ENCODE measurements at places on chromosomes 4 and X.
A peak's percentile ranks its signal among the peaks of the same experiment; 100 is the strongest.

DNA sequence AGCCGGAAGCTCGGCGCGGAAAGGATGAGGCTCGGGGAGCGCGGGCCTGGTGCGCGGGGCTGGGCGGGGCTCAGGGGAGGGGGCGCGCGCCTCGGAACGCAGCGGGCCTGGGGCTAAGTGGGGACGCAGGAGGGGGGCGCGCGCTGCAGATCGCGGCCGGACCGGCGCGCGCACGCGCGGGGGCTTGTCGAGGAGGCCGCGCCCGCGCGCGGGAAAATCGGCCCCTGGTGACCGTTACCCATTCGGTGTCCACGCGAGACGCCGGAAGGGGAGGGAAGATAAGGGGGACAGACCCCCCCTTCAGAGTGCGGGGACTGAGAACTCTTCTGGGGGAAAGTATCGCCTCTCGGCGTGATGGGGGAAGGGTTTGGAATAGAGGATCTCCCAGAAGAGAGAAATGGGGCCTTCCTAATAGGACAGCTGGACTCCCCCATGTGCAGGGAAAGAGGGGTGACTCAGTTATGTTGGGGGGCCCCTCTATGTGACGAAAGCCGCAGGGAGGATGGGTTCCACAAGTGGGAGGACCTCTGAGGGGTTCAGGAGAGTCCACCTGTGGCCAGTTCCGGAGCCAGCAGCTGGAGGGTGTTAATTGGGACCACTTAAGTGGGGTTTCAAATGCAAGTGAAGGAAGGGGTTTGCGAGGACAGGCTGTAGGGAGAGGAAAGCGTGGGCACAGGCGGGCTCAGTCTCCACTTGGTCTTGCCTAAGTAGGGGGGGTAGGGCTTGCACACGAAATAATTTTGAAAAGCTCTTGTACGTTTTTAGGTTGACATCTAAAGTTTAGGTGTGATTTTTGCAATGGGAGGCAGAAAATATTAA is 584 bp downstream of the SUV39H1 start:
- peak; percentile 68 for DNase-seq
- peaks cover 34% of the 10 kb centered on the region for H3K36me3 ChIP-seq
- peak overlapping the region; percentile 84 for H3K4me3 ChIP-seq
- H3K4me1 ChIP-seq, result peaks cover 56% of the 10 kb centered on the region
- peak overlapping the region; percentile 91 for H3K27ac ChIP-seq
- no peaks in the 10 kb centered on the region for H3K27me3 ChIP-seq

- peak overlapping the region; percentile 48 for H3K4me3 ChIP-seq
- H3K27ac ChIP-seq, result no peak overlapping the region
- no peaks in the 10 kb centered on the region for H3K36me3 ChIP-seq
- peaks cover 38% of the 10 kb centered on the region for H3K27me3 ChIP-seq
These were observed 92.2 kb downstream of the GEMIN8 start for GRCh38 chrX:13937370-13938050.

- H3K4me3 ChIP-seq, result no peak overlapping the region
- DNase-seq, result no peak
- no peaks in the 10 kb centered on the region for H3K4me1 ChIP-seq
- H3K36me3 ChIP-seq, result no peaks in the 10 kb centered on the region
These were observed 869.1 kb upstream of the GRID2 start for GRCh38 chr4:91434631-91435030.

DNA sequence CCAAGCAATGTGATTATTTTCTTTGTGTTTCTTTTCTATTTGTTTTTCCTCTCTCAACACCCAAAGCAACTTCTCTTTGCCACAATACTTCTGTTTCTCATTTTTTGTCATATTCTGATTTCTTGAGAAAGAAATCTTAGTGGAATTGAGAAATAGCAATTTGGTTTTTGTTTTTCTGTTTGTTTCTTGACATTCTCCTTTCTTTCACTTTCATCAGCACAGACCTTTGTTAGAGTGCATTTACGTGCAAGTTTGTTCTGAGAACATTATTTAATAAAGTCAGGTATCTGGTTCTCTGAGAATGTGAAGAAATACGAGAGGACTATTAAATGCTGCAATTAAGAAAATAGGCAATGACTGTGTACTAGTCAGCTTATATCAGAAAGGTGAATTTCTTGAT is 608.1 kb upstream of the AADAT start:
- no peaks in the 10 kb centered on the region for H3K27me3 ChIP-seq
- no peak overlapping the region for H3K4me3 ChIP-seq
- no peaks in the 10 kb centered on the region for H3K4me1 ChIP-seq
- no peak overlapping the region for H3K27ac ChIP-seq
- DNase-seq, result no peak

- H3K4me3 ChIP-seq, result no peak overlapping the region
- DNase-seq, result no peak
- H3K36me3 ChIP-seq, result no peaks in the 10 kb centered on the region
- no peak overlapping the region for H3K27ac ChIP-seq
- no peaks in the 10 kb centered on the region for H3K27me3 ChIP-seq
These were observed 655.8 kb downstream of the PCDH7 start for GRCh38 chr4:31375936-31376335.

- no peaks in the 10 kb centered on the region for H3K4me1 ChIP-seq
- no peaks in the 10 kb centered on the region for H3K27me3 ChIP-seq
- no peak overlapping the region for H3K4me3 ChIP-seq
- H3K36me3 ChIP-seq, result no peaks in the 10 kb centered on the region
- no peak overlapping the region for H3K27ac ChIP-seq
These were observed 33.7 kb upstream of the MSL3 start for GRCh38 chrX:11724122-11725017.

DNA sequence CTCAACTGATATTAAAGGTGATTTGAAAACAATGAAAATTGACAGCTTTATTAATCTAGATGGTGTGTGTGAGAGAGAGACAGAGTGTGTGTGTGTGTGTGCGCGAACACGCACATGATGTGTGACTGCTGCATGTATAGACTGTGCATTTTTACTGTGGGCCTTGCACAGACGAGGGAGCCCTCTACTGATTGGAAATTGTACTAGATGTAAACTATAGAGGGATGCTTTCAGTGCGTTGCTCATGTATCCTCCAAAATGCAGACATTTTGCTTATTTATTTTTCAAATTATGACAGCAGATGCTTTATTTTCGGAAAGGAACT is 168.4 kb upstream of the GK2 start:
- no peaks in the 10 kb centered on the region for H3K36me3 ChIP-seq
- no peak overlapping the region for H3K27ac ChIP-seq
- no peaks in the 10 kb centered on the region for H3K27me3 ChIP-seq
- H3K4me1 ChIP-seq, result no peaks in the 10 kb centered on the region

DNA sequence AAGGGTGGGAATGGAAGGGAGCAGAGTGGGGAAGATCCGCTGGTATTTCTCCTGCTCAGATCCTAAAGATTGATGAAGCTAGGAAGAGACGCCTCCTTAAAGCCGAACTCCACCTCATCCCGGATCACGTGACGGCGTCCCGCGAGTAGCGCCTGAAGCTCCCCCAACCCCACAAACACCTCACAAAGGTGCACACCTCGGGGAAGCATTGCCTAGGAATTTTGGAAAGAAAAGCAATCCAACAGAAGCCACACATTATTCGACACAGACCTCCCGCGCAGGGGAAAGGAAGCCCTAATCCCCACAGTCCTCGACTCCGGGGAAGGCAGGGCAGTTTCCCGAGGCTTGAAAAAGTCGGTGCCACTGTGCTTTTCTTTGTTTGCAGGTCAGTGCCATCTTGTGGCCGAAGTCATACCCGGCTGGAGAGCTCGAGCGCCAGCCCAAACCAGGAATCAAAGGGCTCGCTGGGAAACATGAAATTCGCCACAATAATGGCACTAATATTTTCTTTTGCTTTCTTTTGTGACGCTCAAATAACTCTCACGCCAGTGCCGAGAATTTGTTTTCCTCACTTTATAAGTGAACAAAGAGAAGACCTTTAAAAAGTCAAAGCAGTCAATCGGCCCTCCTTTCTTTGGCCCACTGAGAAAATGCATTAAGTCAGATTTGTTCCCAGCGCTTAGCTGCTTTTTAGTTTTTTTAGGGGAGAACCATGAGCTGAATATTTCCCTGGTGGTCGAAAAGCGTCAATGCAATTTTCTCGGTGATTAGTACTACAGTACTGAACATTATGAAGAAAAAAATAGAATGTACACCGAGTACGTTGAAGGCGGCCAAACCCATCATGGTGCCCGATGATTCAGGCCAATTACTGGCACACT is at the start of gene NPY1R:
Gene NPY1R, minus strand, starts transcription at position 71 of the 881 bp plus-strand sequence. CDS start 6,042 bp downstream, outside the sequence.
- H3K4me1 ChIP-seq, result peaks cover 11% of the 10 kb centered on the region
- no peak within 1 kb of the TSS for H3K27ac ChIP-seq
- H3K36me3 ChIP-seq, result no peaks in the 10 kb centered on the region
- DNase-seq, result peak; percentile 60
- peaks cover 41% of the 10 kb centered on the region for H3K27me3 ChIP-seq
- H3K4me3 ChIP-seq, result peak within 1 kb of the TSS; percentile 55

DNA sequence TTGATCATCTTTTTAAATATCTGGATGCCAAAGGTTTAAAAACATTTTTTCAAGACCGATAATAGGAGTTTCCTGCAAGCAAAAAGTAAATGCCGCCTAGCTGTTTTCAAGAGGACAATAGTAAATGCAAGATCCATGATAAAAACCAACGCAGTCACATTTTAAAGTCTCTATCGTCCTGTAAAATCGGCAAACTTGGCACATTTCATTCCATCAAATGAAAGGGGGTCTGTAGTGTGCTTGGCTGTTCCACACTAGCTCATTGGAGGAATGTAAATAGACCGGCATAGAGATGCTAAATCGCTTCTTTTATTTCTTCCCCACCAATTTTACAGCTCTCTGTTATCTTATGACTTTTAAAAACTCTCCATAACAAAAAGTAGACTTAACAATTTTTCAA is 202.2 kb downstream of the NLGN4X start:
- H3K4me1 ChIP-seq, result no peaks in the 10 kb centered on the region
- no peak overlapping the region for H3K27ac ChIP-seq

- H3K27me3 ChIP-seq, result no peaks in the 10 kb centered on the region
- no peak for DNase-seq
- no peak overlapping the region for H3K4me3 ChIP-seq
- H3K36me3 ChIP-seq, result no peaks in the 10 kb centered on the region
- no peak overlapping the region for H3K27ac ChIP-seq
These were observed 69.6 kb downstream of the SERTM2 start for GRCh38 chrX:111581086-111581485.

DNA sequence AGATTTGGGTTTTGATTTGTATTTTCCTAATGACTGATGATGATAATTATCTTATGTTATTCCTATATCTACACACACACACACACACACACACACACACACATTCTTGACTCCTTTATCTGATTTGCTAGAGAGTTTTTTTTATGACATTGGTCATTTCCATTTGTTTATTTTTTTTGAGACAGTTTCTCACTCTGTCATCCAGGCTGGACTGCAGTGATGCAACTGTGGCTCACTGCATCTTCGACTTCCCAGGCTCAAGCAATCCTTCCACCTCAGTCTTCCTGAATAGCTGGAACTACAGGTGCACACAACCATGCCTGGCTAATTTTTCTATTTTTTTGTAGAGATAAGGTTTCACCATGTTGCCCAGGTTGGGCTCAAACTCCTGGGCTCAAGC is 6.7 kb downstream of the ZNF81 start:
- H3K4me3 ChIP-seq, result no peak overlapping the region
- no peaks in the 10 kb centered on the region for H3K27me3 ChIP-seq
- H3K36me3 ChIP-seq, result peaks cover 17% of the 10 kb centered on the region
- H3K27ac ChIP-seq, result no peak overlapping the region
- peaks cover 3% of the 10 kb centered on the region for H3K4me1 ChIP-seq

DNA sequence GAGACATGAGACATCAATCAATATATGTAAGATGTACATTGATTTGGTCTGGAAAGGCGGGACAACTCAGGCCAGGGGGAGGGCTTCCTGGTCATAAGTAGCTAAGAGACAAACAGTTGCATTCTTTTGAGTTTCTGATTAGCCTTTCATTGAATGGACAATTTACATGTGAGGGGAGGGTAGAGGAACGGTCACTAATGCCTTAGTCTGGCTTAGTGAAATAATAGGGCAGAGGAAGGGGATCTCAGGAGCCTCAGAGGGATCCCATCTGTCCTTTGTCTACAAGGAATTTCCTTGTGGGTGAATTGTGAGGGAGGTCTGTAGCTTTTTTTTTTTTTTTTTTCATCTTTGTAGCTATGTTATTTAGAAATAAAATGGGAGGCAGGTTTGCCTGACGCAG is 88.3 kb downstream of the GK start:
- no peak overlapping the region for H3K27ac ChIP-seq
- no peaks in the 10 kb centered on the region for H3K36me3 ChIP-seq
- no peak overlapping the region for H3K4me3 ChIP-seq
- DNase-seq, result no peak
- no peaks in the 10 kb centered on the region for H3K4me1 ChIP-seq

DNA sequence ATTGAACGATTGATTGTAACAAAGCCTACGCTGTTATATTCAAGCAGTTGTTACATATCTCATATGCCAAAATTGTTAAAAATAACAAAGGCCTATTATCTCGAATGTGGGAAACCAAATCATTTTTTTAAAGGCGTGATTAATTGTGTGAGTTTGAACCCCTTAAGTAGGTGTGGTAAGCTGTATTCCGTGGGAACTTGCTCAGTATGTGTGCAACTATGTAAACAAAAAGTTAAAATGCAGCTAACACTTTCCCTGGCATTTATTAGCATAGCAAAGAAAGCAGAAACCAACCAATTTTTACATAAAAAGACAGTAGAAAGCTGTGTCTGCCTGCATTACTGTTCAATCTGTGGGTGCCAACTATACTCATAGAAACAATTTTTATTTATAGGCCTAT is 166.0 kb upstream of the HAND2 start:
- H3K4me1 ChIP-seq, result no peaks in the 10 kb centered on the region
- no peak overlapping the region for H3K27ac ChIP-seq
- no peak overlapping the region for H3K4me3 ChIP-seq
- H3K36me3 ChIP-seq, result no peaks in the 10 kb centered on the region
- DNase-seq, result no peak
- no peaks in the 10 kb centered on the region for H3K27me3 ChIP-seq

- H3K4me1 ChIP-seq, result peaks cover 5% of the 10 kb centered on the region
- no peaks in the 10 kb centered on the region for H3K36me3 ChIP-seq
- no peak overlapping the region for H3K27ac ChIP-seq
These were observed 115.2 kb downstream of the DDIT4L start for GRCh38 chr4:100075056-100075455.

- H3K36me3 ChIP-seq, result no peaks in the 10 kb centered on the region
- peak overlapping the region; percentile 79 for H3K27ac ChIP-seq
- H3K4me3 ChIP-seq, result peak overlapping the region; percentile 42
- peaks cover 21% of the 10 kb centered on the region for H3K4me1 ChIP-seq
These were observed 48.0 kb downstream of the MAGEA9 start for GRCh38 chrX:149829751-149830191.

DNA sequence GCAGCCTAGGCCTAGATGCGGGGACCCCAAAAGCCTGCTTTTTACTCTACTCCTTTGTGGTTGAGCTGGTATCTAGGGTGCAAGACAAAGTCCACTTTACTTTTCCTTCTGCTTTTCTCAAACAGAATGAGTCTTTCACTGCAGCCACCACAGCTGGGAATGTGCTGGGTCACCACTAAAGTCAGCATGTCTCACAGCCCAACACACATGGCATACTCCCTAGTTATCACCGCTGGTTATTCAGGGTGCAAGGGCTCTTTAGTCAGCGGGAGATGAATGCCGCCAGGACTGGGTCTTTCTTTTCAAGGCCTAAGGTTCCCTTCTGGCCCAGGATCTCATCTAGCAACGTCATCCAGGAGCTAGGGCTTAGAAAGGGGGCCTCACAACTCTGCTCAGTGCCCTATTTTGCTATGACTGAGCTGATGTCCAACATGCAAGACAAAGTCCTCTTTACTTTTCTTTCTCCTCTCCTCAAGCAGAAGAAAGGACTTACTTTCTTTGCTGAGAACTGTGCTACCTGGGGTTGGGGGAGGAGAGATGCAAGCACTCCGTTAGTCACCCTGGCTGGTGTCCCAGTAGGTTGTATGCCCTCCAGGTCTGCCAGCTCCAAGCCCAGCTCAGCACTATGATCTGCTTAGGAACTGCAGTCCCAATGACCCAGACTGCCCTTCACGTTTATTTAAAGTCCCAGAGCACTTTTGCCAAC is 22.9 kb upstream of the STPG2 start:
- no peak overlapping the region for H3K4me3 ChIP-seq
- H3K4me1 ChIP-seq, result no peaks in the 10 kb centered on the region
- H3K27ac ChIP-seq, result no peak overlapping the region

All from activated naive CD4-positive, alpha-beta T cell treated with anti-CD3 and anti-CD28 coated beads, Interleukin-2, amount 10 ng/mL, durations not matched to agents 7 days and 5 days (primary cell).